PC-3 (cell line): ENCODE measurements at places on chromosomes 12 and 14. TPM values are rescaled to one million over a fixed set of nuclear protein-coding genes. Genes with fewer than 3 reads are reported as not detected.

- no peak for DNase-seq
- peaks cover 6% of the 10 kb centered on the region; the same call in 1 of the 2 replicates for H3K27me3 ChIP-seq
- no peaks in the 10 kb centered on the region for H3K4me1 ChIP-seq
- H3K27ac ChIP-seq = no peak overlapping the region
- no peak overlapping the region for H3K4me3 ChIP-seq
These were observed 107.6 kb downstream of the ZNF664 start for GRCh38 chr12:124080649-124081048.

GRCh38 chr12:115313929-115314328 lies 630.0 kb upstream of the TBX3 start:
- peak overlapping the region; percentile 58 for H3K27ac ChIP-seq
- peak; percentile 97 for DNase-seq
- no peaks in the 10 kb centered on the region for H3K36me3 ChIP-seq
- peaks cover 37% of the 10 kb centered on the region for H3K4me1 ChIP-seq
- H3K4me3 ChIP-seq = no peak overlapping the region

GRCh38 chr14:106691601-106692291 lies 1165.4 kb downstream of the TMEM121 start:
- no peaks in the 10 kb centered on the region for H3K36me3 ChIP-seq
- H3K4me1 ChIP-seq = no peaks in the 10 kb centered on the region
- no peak for DNase-seq
- no peak overlapping the region for H3K27ac ChIP-seq
- H3K4me3 ChIP-seq = no peak overlapping the region
- no peaks in the 10 kb centered on the region for H3K27me3 ChIP-seq

DNA sequence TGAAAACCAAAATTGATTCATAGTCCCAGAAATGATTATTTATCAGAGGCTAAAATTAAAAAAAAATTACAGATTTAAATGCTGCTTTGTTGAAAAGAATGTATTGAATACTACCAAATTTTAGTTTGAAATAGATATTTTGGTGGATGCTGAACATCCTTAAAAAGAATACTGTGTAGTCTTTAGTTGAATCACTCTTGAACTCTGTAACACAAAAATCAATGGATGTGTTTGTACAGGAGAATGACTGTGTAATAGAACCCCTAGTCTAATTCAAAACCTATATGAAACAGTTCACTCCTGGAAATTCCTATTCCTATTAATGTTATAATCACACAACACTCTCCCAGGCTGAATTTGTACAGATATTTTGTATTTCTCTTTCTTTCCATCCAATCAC lies 1.5 kb upstream of the TSPAN8 start:
- H3K27me3 ChIP-seq = no peaks in the 10 kb centered on the region
- peak; percentile 24 for DNase-seq
- H3K27ac ChIP-seq = peak overlapping the region; percentile 90

- DNase-seq = no peak
- H3K27me3 ChIP-seq = no peaks in the 10 kb centered on the region
- peaks cover 14% of the 10 kb centered on the region for H3K4me1 ChIP-seq
- H3K27ac ChIP-seq = no peak overlapping the region
- H3K36me3 ChIP-seq = no peaks in the 10 kb centered on the region
- no peak overlapping the region for H3K4me3 ChIP-seq
These were observed 38.0 kb upstream of the NID2 start for GRCh38 chr14:52106840-52107239.

DNA sequence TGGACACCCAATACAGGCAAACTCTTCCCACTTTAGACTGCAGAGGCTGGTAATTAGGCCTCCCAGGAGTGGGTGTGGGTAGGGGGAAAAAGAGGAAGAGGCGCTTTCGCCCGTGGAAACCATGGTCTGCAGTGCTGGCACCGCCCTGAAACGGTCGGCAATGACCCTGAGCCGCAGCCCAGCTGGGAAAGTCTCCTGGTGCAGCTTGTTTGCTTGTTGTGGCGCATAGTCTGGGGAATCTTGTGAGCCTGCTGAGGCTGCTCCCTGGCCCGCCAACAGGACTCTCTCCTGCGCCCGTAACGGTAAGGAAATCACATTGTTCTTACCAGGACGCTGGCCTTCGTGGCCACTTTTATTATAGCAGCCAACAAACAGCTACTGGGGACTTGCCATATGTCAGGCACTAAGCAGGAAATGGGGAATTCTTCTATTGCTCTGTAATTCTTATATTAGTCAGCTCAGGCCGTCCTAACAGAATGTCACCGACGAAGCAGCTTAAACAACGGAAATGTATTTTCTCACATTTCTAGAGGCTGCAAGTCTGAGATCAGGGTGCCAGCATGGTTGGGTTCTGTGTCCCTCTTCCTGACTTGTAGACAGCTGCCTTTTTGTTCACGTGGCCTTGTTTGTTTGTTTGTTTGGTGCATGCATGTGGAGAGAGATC lies 52.5 kb upstream of the RIN3 start:
- H3K4me3 ChIP-seq = no peak overlapping the region
- no peaks in the 10 kb centered on the region for H3K36me3 ChIP-seq
- peak; percentile 17 for DNase-seq
- no peaks in the 10 kb centered on the region for H3K27me3 ChIP-seq
- no peak overlapping the region for H3K27ac ChIP-seq

DNA sequence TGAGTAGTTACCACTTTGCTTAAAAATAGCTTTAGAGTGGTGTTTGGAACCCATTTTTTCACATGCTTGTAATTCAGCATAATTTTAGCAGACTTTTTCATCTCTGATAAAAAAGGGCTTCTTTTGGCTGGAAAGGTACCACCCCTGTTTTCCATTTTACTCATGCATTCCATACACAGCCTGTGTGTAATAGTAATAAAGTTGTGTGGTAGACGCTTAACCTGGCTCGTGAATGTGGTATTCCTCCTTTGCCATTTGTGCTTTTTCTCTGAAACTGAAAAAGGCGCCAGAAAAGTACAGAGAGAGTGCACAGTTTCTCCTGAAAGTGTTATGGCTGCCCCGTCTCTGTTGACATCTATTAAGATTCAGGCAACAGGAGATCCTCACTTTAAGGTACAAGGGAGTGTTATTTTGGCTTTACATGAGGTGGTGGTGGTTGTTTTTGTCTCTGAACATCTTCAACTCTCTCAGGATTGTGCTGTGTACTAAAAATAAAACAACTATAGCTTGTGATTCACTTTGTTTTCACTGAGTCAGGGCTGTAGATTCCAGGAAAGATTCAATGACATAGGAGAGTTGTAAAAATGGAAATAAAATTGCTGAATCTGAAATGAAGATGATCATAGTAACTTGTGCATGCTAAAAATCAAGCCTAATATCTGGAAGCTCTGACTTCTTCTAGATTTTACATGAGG lies 45.6 kb upstream of the MIS18BP1 start:
- DNase-seq = no peak
- H3K4me3 ChIP-seq = no peak overlapping the region
- no peaks in the 10 kb centered on the region for H3K36me3 ChIP-seq
- H3K4me1 ChIP-seq = no peaks in the 10 kb centered on the region; the same call in 1 of the 2 replicates
- no peak overlapping the region for H3K27ac ChIP-seq
- no peaks in the 10 kb centered on the region for H3K27me3 ChIP-seq

DNA sequence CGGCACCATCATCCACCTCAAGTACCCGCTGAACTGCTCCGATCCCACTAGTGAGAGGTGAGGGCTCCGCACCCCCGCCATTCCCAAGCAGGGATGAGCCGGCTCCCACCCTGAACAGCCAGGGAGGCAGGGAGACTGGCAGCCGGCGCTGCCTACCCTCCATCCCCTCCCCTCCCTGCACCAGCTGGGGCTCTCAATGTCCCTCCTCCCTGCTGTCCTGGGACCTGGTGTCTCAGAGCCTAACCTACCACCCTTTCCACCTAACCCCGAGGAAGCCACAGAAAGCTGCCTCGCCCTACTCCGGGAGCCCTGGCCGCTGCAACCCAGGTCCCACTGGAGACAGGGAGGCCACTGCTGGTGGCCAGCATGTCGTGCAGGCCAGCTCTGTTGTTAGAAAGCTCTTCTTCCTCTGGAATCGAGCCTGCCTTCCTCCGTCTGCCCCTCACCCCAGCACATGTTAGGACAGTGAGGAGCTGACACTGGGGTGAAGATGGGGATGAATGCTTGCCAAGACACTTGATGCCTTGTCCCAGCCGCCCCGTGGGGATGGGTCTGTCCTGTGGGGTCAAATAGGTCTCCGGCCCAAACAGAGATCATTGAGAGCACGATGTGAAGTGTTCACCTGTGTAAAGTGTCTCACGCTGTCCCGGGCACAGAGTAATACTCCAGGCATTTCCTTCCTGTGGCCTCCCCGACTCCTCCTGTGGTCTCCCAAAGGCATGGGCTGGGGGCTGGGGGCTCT lies 1.1 kb downstream of the PTPN6 start:
- DNase-seq = no peak
- H3K4me3 ChIP-seq = no peak overlapping the region
- H3K4me1 ChIP-seq = no peaks in the 10 kb centered on the region
- no peak overlapping the region for H3K27ac ChIP-seq
- H3K27me3 ChIP-seq = no peaks in the 10 kb centered on the region

DNA sequence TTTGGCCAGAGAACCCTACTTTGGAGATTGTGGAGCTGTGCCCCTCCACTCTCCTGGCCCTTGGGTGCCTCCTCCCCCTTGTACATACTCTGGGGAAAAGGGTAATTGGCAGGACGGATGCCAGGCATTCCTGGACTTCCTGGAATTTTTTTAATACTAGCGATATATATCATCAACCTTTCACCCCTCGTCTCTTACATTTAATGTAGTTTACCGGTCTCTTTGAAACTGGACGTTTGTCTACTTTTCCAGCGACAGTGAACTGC lies 767 bp upstream of the CRY1 start:
- peak overlapping the region; percentile 6; the same call in 1 of the 2 replicates for H3K27ac ChIP-seq
- H3K36me3 ChIP-seq = no peaks in the 10 kb centered on the region
- peak; percentile 74 for DNase-seq

GRCh38 chr14:55540847-55541773 lies 38.9 kb upstream of the KTN1 start:
- H3K4me3 ChIP-seq = peak overlapping the region; percentile 28
- no peaks in the 10 kb centered on the region for H3K36me3 ChIP-seq
- peak overlapping the region; percentile 63 for H3K27ac ChIP-seq
- H3K27me3 ChIP-seq = no peaks in the 10 kb centered on the region
- peak; percentile 92 for DNase-seq
- H3K4me1 ChIP-seq = peaks cover 32% of the 10 kb centered on the region

GRCh38 chr12:19461999-19462398 lies 22.7 kb downstream of the AEBP2 start:
- no peak for DNase-seq
- no peaks in the 10 kb centered on the region for H3K4me1 ChIP-seq
- no peak overlapping the region for H3K4me3 ChIP-seq
- peaks cover 9% of the 10 kb centered on the region; the same call in 1 of the 2 replicates for H3K36me3 ChIP-seq
- H3K27ac ChIP-seq = no peak overlapping the region

DNA sequence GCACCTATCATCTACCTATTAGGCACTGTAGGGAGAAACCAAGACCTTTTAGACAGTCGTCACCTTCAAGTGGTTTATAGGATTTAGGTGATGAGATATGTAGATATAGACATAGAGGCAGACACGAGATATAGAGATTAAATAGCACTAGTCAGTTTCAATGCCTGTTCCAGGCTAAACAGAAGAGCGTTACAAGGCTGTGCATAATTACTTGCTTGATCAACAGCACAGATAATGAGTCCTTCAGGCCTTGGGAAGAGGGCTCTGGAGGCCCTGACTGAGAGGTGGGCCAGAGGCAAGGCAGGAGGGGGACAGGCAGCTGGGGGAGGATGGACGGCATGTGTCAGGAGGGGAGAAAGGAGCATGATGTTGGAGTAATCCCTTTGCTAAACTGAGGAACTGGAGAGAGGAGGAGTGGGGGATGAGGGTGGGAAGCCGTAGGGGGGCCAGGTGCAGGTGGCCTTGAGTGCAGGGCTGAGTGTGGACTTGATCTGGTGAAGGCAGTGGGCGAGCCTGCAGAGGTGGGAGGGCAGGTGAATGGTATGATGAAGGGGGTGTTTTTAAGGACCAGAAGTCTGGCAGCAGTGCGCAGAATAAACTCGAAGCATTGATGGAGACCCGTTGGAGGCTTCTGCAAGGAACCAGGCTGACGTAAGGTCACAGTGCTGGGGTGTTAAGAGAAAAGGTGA lies 43.9 kb upstream of the ATP23 start:
- H3K4me1 ChIP-seq = peaks cover 30% of the 10 kb centered on the region
- H3K27ac ChIP-seq = no peak overlapping the region
- no peaks in the 10 kb centered on the region for H3K36me3 ChIP-seq
- H3K27me3 ChIP-seq = no peaks in the 10 kb centered on the region
- DNase-seq = no peak

GRCh38 chr12:129550353-129550752 lies 353.5 kb downstream of the TMEM132D start:
- DNase-seq = no peak
- H3K4me1 ChIP-seq = no peaks in the 10 kb centered on the region
- 0 out of 2 replicates have a peak, but pooled peaks cover 9% of the 10 kb centered on the region for H3K27me3 ChIP-seq
- H3K4me3 ChIP-seq = no peak overlapping the region

DNA sequence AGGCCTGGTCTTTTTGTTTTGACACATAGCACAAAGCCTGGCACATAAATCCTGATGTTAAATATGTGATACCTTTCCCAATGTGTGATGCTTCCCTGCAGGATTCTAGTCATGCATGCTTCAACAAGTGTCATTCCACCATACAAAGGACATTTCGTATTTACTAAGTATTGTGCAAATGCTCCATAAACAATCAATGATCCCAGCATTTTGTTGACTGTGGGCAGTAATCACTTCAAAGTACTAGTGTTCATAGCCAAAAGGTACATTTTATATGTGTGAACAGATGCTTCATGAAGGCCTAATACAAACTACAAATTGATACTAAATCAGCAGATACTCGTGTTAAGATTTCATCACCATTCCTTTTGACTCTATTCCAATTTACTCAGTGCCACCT lies 4.4 kb downstream of the CCNB1IP1 start:
- no peak overlapping the region for H3K4me3 ChIP-seq
- DNase-seq = no peak
- H3K27ac ChIP-seq = no peak overlapping the region
- peaks cover 10% of the 10 kb centered on the region for H3K4me1 ChIP-seq

- H3K27me3 ChIP-seq = no peaks in the 10 kb centered on the region
- peak overlapping the region; percentile 94 for H3K4me3 ChIP-seq
- H3K36me3 ChIP-seq = no peaks in the 10 kb centered on the region
- peaks cover 33% of the 10 kb centered on the region for H3K4me1 ChIP-seq
- H3K27ac ChIP-seq = peak overlapping the region; percentile 84
These were observed 1.7 kb downstream of the KLHDC2 start for GRCh38 chr14:49769581-49770211.

GRCh38 chr12:56635806-56636674 lies 5.9 kb upstream of the BAZ2A start:
- H3K36me3 ChIP-seq = peaks cover 29% of the 10 kb centered on the region
- peak overlapping the region; percentile 90 for H3K4me3 ChIP-seq
- DNase-seq = peak; percentile 86
- no peaks in the 10 kb centered on the region for H3K27me3 ChIP-seq

Gene ZFHX2
- total RNA-seq = 0.55 and 1.4 TPM in 2 replicates

Gene FAM186B
- 0.80 and 1.1 TPM in 2 replicates for total RNA-seq

Gene PTCSC3
- not detected in 2 replicates for total RNA-seq

Gene BMP4
- 8.7 and 16.5 TPM in 2 replicates for total RNA-seq

Gene RERG
- not detected in 2 replicates for total RNA-seq

Gene SLCO1B1
- total RNA-seq = not detected in 2 replicates
